ENCODE measurements at places on chromosomes 2 and 18. TPM values are rescaled to one million over a fixed set of nuclear protein-coding genes. Genes with fewer than 3 reads are reported as not detected.

DNA sequence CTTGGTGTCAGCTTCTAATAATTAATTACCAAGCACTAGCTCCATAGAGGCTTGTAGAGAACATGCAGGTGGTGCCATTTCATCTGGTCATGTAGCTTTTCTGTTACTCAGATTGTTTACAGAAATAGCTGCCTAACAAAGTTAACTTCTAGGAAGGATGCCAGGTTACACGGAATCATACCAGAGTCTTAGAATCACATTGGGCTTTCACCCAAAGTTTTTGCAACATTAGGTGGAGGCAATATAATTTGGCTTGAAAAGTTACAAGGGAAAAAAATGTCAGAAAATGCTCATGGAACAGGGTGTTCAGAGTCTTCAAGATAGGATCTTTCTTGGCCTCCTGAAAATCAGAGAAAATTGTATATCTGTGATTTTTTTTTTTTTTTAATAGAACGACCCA lies 135.6 kb downstream of the ARHGAP15 start:
- no peak for DNase-seq

GRCh38 chr18:1581581-1581980 lies 676.9 kb downstream of the ADCYAP1 start:
- DNase-seq: no peak

DNA sequence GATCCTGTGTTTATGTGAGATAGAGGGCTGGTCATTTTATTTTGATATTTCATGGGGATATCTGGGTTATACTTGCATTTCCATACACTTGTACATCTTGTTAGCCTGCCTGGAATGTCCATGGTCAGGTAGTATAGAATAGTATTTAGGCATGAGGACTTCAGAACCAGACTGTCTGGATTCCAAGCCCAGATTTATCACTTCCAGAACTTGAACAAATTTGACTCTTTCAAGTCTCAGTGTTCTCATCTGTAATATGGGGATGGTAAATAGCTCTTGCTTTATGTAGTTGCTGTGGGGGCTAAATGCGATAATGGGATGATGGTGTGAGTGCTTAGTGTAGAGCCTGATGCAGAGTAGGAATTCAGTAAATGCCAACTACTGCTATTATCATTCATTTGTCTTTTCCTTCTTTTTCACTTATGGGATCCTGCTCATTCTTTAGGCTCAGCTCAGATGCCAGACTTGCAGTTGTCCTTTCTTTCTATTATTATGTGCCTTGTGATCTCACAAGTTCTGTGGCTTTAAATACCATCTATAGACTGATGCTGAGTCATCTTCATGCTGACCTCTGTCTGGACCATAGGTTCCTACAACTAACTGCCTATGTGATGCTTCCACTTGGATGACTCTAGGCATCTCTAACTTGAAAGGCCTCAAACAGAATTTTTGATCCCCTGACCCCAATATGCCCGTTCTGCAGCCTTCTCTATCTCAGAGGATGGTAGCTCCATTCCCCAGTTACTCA lies 67.4 kb downstream of the POLE4 start:
- DNase-seq: no peak

GRCh38 chr2:46970334-46971288 lies 55.0 kb upstream of the MCFD2 start:
- DNase-seq: no peak

DNA sequence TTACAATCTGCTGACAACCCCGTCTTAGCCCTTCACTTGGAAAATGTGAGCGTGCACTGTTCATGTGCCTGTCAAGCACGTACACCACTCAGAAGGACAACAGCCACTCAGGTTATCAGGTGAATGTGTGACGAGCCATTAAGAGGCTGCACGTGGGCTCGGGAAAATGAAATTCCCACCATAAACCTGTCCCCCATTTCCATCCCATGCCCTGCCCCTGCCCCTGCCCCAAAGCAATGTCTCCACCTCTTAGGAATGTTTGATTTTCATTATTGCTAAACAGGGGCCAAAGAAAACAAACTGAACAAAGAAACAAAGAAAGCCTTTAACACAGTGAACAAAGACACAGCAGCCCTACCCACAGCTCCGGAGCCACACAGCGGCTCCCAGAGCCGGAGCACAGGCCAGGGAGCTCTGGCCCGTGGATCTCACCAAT lies 90.5 kb downstream of the TMEM18 start:
- no peak for DNase-seq

Gene PECR
- total RNA-seq: 17.9 TPM

GRCh38 chr2:130756053-130756873 lies 923 bp downstream of the AMER3 start:
- DNase-seq: no peak

DNA sequence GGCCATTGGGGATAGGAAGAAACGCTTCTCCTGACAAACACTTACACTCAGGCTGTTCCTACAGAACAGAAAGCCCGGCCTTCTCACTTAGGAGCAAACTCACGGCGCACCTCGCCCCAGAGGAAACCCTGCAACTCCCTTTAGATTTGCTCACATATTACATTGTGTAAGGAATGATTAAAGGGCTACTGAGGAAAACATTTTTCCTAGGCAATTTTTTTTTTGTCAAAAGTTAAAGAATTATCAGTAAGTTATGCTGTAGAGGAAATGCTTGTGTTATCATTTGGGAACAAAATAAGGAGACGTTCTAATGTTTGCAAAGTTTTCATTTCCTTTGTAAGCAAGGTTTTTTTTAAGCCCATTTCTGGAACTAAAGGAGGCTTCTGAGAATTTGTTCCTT lies 264.1 kb downstream of the HDAC4 start:
- no peak for DNase-seq

- no peak for DNase-seq
Observed at GRCh38 chr2:183348492-183348891, 224.2 kb downstream of the NUP35 start.

Gene CLEC4F
- 5.0 TPM for total RNA-seq

GRCh38 chr2:11391942-11392266 lies 47.5 kb upstream of the ROCK2 start:
- DNase-seq: no peak

DNA sequence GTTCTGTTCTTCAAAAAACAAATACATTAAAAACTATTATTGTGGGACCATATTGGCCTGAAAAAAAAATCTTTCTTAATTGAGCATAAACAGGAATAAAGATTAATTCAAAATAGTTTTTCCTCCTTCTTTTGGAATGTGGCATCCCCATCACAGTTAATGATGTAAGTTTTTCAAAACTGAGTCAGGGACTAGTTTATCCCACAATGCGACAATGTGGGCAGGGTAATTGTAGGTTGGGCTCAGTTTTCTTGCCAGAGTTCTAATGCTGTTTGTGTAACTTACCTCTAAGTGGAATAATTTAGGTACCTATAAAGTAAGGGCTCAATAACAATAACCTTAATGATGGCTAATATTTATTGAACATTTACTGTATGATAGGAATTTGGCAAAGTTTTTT lies 82.0 kb downstream of the PMS1 start:
- no peak for DNase-seq

DNA sequence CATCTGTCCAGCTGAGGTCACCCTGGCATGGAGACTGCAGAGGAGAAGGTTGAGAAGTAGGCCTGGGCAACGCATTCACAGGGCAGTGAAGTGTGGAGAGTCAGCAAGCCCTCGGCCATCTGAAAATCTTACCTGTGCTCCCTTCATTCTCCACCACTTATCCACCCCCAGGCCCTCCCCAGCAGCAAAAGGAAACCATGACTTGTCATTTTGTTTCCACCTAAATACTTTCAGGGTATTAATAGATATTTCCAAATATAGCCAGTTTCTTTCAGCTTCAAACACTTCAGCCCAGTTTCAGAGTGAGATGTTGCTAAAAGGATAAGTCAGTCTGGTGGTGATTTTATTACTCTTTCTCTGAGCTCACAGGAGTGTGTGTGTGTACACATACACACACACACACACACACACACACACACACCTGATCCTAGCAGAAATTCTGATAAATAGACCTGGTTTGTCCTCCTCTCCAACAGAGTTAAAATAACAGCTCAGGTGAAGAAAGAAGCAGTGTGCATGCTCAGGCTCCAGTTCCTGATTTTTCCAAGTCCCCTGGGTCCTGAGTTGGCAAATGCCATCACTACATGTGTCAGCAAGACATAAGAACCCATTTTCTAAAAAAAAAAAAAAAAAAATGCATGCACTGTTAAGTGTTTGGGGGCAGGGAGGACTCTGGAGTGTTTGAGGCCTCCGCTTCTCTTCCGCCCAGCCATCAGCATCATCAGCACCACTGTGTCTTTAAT lies 82.8 kb downstream of the LOXHD1 start:
- no peak for DNase-seq

GRCh38 chr2:224922142-224922727 lies 120.0 kb downstream of the DOCK10 start:
- DNase-seq: no peak

Measured in uterus (tissue), 4 donors.